ENCODE measurements at places on chromosomes 6 and 20.
A peak's percentile ranks its signal among the peaks of the same experiment; 100 is the strongest.

- no peak for DNase-seq
These were observed 62.0 kb upstream of the BMP5 start for GRCh38 chr6:55937261-55937947.

GRCh38 chr20:3904224-3904623, 15.0 kb downstream of the PANK2 start:
- no peak for DNase-seq

- DNase-seq, result no peak
These were observed 78.9 kb downstream of the THBS2 start for GRCh38 chr6:169174516-169175359.

- DNase-seq, result no peak
These were observed 109.1 kb downstream of the DACT2 start for GRCh38 chr6:168210239-168211105.

DNA sequence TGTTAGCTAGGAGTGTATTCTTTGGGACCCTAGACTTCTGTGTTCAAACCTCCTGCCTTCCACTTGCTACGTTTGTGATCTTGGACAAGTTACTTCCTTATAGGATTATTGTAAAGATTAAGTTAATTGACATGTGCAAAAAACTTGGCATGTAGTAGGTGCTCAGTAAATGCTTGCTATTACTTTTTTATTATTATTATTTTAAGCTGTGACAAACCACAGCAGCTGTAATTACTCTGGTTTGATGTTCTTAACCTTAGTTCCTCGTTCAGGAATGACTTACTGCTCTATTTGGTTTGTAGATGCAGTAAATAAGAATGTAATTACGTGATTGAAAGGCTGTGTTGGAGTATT, 3.2 kb downstream of the ARFGEF2 start:
- DNase-seq, result no peak

DNA sequence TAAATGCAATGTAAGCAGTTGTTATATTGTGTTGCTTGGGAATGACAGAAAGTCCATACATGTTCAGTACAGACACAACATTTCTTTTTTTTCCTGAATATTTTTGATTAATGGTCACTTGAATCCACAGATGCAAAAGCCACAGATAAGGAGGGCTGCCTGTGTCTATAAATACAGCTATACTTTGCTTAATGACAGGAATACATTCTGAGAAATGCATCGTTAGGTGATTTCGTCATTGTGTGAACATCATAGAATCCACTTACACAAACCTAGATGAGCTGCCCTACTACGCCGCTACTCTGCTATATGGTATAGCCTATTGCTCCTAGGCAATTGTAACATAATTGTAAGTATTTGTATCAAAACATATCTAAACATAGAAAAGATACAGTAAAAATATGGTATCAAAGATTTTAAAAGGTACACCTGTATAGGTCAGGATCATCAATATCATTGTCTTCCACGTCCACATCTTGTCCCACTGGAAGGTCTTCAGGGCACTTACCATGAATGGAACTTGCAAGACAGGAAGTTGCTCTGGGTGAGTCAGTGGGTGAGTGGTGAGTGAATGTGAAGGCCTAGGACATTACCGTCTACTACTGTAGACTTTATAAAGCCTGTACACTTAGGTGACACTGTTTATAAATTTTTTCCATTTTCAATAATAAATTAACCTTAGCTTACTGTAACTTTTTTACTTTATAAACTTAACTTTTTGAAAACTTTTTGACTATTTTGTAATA, 27.9 kb upstream of the POPDC3 start:
- no peak for DNase-seq

GRCh38 chr6:52161689-52162438, 24.3 kb upstream of the IL17A start:
- no peak for DNase-seq

DNA sequence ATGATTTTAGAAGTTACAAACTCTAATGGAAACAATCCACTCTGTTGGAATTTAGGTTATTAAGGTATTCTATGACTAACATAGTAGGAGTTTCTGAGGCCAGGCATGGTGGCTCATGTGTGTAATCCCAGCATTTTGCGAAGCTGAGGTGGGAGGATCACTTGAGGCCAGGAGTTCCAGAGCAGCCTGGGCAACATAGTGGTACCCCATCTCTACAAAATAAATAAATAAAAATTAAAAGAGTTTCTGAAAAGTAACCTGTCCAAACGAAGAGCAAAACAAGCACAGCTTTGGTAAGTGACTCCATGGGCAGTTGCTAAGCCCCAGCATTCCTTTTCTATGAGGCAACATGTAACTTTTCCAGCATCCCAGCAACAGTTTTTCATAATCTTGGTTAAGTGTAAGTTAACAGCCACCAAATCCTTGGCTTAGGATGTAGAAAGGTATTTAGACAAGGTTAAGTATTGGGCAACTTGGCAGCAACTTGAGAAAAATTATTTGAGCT, 86.3 kb downstream of the SOX4 start:
- DNase-seq, result no peak

GRCh38 chr6:114119056-114119455, 148.1 kb upstream of the HDAC2 start:
- no peak for DNase-seq

- no peak for DNase-seq
These were observed 176.2 kb downstream of the KLHL32 start for GRCh38 chr6:97100696-97101095.

GRCh38 chr6:135498185-135498841, 773 bp upstream of the AHI1 start:
- peak; percentile 11 for DNase-seq

DNA sequence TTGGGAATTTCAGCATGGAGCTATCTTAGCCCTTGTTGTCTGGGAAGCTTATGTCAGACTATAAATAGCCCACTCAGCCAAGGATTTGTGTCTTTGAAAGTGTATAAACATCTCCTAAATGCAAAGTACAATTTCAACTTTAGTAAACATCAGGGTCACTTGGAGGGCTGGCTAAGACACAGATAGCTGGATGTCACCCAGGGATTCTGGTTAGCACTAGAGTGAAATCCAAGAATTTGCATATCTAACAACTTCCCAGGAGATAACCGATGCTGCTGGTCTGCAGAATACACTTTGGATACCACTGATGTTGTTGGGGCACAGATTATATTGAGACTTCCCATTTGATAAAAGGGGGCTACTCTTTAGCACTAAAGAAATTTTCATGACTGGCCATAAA, 130.9 kb downstream of the PAX1 start:
- no peak for DNase-seq

- DNase-seq, result no peak
These were observed 81.6 kb downstream of the EPB41L2 start for GRCh38 chr6:130981409-130981808.

DNA sequence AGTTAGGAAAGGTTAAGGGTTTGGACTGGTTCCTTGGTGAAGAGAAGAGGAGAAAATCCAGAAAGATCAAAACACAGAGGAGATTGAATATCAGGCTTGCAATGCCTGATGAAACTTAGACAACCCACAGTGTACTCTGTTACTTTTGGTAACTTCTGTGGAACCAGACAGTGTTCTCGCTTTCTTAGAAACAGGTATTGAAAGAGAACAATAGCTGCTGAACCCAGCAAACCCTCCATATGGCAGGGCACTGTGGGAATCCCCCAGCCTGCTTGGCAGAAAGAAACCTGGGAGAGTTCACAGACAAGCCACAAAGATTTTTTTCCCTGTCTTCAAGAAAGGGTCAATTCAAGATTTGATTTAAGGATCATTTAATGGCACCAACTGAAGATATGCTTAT, 342.8 kb downstream of the FOXA2 start:
- DNase-seq, result no peak

GRCh38 chr6:159761129-159761872, 544 bp upstream of the ACAT2 start:
- peak; percentile 68 for DNase-seq

- DNase-seq, result no peak
These were observed 131.5 kb downstream of the TAF4 start for GRCh38 chr20:61933951-61934715.

- no peak for DNase-seq
These were observed 586.9 kb upstream of the ARID1B start for GRCh38 chr6:156190270-156190669.

- DNase-seq, result no peak
These were observed 288.7 kb downstream of the CD109 start for GRCh38 chr6:73984571-73985210.

- no peak for DNase-seq
These were observed 19.2 kb downstream of the HMGN3 start for GRCh38 chr6:79215213-79215824.

- DNase-seq, result no peak
These were observed 216.2 kb downstream of the RIMS1 start for GRCh38 chr6:72102561-72102960.

DNA sequence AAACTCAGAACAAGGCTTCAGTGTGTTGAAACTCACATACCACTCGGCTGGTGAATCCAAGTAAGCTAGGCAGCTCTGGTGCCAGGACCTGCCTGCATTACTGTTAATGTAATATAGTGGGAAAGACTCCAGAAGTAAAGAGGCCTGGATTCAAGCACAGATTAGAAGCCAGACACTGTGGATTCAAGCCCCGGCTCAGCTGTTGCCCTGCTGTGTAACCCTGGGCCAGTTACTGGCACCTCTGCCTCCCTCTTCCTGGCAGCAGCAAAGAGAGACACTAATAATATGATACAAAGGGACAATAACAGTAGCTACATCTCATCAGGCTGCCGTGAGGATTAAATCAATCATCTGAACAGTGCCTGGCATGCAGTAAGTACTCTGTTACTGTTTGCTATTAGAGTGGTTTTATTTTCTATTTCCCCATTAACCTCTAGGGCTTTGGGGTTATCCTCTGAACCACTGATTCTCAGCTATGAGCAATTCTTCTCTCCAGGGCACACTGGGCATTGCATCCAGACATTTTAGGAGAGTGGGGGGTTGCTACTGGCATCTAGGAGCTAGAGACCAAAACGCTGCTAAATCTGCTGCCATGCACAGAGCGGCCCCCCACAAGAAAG, 92.9 kb downstream of the ZMYND8 start:
- DNase-seq, result no peak

GRCh38 chr6:158409451-158409850, 97.2 kb downstream of the TULP4 start:
- DNase-seq, result no peak

GRCh38 chr20:12177657-12178293, 260.1 kb downstream of the BTBD3 start:
- no peak for DNase-seq

DNA sequence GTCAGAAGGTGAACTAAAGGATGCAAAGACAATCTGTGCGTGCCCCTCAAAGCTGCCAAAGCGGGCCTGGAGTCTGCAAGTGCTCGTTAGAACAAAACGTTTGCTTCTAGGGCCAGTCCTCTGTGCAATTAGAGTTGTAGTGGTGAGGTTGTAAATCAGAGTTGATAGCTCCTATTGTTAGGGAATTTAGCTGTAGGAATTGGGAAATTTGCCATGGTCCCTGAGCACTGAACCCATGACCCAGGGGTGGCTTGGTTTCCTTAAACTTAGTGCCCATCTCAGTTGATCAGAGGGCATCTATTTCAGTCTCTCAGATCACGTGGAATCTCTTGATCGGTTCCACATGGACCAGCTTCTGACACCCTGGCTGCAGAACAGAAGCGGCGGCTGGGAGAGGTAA, 18.8 kb upstream of the RPS6KA2 start:
- no peak for DNase-seq

- no peak for DNase-seq
These were observed 155.8 kb upstream of the AFDN start for GRCh38 chr6:167670938-167671338.

DNA sequence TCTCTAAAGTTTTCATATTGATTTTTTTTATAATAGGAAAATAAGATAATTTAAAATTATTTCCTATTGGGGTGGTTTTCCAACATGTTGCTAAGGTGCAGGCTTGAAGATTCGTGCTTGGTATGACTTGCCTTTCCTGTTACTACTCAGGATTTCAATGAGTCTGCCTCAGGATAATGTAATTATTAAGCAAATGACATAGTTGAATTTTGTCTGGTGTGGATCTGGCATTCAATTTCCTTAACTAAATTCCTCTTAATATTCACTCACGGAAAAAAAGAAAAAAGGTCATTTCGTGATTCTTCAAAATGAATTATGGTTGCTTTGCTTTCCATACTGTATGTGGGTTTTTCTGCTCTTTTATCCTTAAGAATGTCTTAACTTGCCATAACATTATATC, 9.3 kb upstream of the FILIP1 start:
- no peak for DNase-seq

GRCh38 chr6:157238346-157238745, 85.0 kb downstream of the TMEM242 start:
- no peak for DNase-seq

GRCh38 chr20:49993301-49993751, 10.5 kb downstream of the SNAI1 start:
- no peak for DNase-seq

Measured in hypothalamus (tissue), 51 donors.